ENCODE measurements at places on chromosomes 6 and 20.

DNA sequence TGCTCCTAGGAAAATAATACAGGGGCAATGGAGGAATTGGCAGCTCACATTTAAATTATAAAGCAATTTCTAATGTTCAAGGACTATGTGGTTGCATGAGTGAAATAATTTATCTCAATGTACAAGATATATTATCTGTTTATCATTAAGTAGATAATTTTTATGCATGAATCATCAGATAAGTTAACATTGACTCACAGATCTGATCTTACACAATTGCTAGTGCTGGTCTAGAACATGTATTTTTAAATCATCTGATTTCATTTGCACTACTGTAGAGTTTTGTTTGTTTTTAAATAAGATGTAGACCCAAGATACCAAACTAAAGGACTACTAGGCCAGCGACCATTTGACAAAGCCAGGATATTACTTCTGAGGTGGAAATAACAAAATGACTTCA lies 199.2 kb downstream of the BMP2 start:
- DNase-seq, result no peak

DNA sequence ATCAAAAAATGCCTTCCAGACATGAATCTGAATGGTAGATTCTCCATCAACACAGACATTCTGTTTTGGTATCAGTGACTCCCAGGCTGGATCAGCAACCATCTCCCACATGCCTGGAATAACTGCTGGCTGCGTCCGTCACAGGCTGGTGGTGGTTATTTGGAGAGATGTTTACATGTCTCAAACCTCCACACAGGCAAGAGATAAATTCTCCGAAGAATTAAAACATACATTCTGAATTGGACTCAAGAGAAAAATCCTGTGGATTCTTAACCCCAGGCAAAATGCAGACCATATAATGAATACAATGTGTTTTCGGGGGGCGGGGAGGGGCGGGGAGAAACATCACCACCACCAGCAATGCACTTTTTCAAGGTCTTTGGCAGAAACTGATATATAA lies 108.2 kb downstream of the THBS2 start:
- no peak for DNase-seq

DNA sequence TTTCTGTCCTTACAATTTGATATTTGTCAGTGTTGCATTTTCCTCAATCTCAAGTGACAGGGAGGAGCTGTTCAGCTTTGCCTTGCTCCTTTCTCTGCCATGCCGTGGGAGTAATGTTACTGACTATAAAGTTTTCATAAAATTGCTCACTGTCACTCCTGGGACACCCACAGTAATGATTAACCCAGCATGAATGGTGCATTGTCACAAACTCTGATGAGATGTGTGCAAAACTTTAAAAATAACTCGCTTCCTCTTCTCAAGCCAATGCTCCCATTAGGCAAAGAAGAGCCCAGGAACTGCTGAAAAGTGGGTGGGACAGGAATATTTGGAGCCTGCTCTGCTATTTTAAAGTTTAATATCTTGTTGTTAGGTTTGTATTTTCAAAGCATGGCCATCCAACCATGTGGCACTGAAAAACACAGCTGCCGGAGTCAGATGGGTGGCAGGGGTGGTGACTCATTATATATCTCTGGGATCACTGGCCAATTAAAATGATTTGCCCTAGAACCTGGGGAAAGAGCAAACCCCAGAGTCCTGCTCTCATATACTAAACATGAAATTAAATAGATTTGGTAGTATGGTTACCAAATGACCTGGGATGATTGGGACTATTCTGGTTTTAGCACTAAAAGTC lies 260.1 kb downstream of the BTBD3 start:
- no peak for DNase-seq

GRCh38 chr6:104862456-104862855 lies 2.7 kb upstream of the HACE1 start:
- DNase-seq, result no peak

GRCh38 chr6:50143011-50143719 lies 93.4 kb upstream of the DEFB112 start:
- no peak for DNase-seq

GRCh38 chr6:122059918-122060317 lies 339.5 kb upstream of the HSF2 start:
- no peak for DNase-seq

GRCh38 chr6:97347111-97347510 lies 64.1 kb upstream of the MMS22L start:
- no peak for DNase-seq

DNA sequence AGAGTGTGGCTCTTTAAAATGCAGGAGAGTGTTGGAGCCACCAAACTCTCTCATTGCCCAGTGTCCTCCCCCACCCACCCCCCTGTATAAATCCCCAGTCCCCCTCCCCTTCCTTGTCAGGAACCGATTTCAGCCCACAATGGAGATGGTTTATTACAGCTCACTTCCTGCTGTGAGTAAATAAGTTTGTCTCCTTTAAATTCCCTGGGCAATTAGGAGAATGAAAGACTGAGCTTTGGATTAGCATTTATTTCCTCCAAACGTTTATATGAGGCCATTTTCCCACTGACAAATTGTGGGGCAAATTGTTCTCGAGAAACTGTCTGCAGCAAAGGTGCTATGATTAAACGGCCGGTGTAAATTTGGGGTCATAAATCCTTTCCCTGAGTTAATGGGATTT lies 128.8 kb downstream of the DHX35 start:
- no peak for DNase-seq

DNA sequence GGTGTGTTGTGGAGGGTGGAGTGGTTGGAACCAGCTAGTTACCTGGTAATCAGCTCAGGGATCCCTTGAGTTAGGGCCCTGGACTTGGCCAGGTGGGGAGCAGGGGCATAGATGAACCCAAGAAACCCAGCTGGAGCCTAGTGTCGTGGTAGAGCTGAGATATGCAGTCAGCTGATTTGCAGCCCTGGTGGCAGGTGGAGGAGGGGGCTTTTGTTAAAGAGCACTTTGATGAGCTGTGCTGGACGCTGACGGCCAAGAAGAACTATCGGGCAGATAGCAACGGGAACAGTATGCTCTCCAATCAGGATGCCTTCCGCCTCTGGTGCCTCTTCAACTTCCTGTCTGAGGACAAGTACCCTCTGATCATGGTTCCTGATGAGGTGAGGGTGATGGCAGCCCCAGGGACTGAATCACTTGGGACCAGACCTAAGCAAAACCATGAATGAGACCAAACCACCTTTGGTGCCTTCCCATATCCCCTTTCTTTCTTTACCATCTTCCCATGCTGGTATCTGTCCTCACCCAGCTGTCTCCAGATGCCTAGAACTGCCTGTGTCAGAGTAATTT lies 12.7 kb downstream of the DEF6 start:
- no peak for DNase-seq

- DNase-seq, result no peak
These were observed 33.6 kb downstream of the TMX4 start for GRCh38 chr20:7985916-7986315.
